HCEC 1CT (cell line): ENCODE measurements at places on chromosomes 1 and 21.

DNA sequence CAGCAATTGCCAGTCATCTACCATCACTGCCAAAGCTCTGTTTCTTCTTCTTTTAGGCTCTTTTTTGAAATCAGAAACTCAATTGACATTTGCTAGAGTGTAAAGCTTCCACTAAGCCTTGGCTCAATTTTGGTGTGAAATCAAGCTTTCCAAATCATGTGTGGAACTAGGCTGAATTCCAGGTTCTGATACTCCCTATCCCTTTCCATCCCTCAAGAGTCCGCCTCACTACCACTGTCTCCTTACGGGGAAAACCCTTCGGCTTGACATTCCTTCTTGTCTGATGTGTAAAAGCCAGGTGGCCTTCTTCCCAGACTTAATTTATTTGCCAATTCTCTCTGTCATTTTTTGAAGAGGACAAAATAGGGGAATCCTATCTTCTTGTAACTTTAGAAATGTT lies 47.2 kb upstream of the PRMT6 start:
- no peak for DNase-seq

DNA sequence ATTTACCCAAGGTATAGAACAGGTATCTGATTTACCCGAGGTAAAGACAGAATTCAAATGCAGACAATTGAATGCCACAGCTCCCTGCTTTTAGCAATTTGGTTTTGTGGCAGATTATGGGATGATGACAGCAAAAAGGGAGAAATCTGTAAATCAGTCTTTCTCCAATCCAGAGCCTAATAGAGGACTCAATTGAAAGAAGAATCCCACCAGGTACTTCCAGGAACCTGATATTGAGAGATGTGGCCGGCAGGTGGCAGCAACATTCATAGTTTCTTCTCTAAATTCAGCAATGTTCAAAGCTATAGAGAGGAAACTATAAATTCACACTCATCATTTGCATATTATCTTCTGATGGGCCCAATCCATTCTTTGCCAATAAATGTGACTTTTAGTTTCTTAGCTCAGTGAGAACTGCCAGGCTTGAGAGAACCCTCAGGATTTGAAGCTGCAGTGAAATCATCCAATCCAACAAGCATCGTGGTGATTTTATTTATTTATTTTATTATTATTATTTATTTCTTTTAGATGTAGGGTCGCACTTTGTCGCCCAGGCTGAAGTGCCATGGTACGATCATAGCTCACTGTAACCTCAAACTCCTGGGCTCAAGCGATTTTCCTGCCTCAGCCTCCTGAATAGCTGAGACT lies 9.8 kb upstream of the PHACTR4 start:
- DNase-seq, result peak; percentile 59

DNA sequence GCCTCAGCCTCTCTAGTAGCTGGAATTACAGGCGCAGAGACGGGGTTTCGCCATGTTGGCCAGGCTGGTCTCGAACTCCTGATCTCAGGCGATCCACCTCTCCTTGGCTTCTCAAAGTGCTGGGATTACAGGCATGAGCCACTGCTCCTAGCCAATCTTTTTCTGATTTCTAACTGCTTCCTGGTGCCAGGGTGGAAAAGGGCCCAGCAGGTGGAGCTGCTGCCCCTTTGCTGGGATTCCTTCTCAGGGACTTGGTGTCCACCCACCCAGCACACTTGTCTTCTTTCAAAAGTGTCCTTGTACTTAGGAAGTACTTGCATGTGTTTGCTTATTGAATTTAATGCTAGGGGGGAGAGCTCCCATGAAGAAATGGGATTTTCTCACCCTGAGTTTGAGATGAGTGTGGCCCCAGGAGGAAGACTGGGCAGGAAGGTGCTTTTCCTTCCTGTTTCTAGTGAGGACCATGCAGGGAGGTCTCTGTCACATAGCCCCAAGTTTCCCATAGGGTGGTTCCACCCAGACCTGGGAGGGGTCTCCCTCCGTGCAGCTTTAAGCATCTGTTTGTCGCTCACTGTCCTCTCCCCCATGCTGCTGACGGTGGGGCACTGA lies 14.2 kb downstream of the UTP11 start:
- peak; percentile 55 for DNase-seq

DNA sequence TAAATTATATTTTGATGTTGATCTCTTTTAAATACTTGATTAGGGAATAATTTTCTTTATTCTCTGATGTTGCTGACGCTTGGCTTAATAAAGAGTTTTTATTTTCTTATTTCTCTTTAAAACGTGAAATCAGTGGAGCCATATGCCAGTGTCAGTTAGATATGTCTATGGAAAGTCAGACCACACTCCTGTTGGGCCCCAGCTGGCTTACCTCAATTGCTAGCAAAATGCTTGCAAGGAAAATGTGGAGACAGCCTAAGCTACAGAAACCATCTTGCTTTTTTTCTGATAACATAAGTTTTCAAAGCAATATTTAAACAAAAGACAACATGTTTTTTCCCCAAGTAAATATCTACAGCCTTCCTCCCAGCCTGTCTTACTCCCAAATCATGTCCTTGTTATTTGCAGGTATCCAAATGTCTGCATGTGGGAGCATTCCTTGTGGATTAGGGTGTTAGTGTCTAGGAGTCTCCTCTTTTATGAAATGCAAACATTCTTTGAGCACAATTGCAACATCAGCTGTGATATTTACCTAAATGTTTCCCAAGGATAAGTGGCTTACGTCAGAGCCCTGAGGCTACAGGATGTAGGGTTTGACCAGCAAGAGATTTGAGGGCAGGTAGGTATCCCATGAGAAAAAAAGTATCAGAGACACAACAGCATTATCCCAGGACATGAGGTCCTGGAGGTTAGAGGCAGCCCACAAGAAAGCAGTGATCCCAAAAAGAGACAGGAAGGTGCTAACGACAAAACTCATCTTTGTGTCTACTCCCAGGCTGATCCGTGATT lies 117.2 kb upstream of the KCNJ15 start:
- DNase-seq, result no peak

DNA sequence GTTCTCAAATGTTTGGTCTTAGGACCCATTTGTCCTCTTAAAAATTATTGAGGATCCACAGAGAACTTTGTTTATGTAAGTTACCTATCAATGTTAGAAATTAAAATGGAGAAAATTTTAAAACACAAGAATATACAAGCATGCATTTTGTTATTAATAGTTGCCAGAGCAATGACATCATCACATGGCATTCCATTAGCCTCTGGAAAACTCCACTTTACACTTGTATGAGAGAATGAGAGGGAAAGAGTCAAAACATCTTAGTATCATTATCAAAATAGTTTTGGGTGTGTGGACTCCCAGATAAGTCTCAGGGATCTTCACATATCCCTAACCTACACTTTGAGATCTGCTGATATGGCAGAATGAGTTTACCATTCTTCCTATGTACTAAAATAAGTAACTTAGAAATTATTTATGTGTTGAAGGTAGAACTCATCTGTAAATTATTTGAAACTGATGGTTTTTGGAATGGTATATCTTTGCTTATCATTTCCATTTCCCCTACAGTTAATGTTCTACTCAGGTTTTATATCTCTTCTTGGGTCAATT lies 48.8 kb downstream of the RNF220 start:
- DNase-seq, result no peak

- no peak for DNase-seq
Measured at GRCh38 chr1:36675106-36675505, 192.4 kb upstream of the CSF3R start.

DNA sequence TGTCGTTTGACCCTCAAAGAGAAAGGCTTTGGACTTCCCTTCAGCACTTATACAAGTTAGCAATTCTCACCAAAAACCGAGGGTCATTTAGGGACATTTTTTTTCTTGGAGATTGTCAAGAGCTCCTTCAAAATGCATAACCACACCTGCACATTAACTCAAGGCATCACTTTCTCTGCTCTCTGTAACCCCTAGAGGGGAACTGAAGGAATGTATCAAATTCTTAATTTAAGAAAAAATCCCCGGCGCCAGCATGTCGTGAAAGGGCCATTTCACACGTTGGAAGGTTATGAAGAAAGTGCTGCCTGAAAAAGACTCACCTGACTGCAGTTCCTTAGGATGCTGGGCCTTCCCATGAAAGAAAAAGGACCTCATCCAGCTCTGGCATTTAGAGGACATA lies 131.6 kb upstream of the ZC3H12A start:
- DNase-seq, result no peak

DNA sequence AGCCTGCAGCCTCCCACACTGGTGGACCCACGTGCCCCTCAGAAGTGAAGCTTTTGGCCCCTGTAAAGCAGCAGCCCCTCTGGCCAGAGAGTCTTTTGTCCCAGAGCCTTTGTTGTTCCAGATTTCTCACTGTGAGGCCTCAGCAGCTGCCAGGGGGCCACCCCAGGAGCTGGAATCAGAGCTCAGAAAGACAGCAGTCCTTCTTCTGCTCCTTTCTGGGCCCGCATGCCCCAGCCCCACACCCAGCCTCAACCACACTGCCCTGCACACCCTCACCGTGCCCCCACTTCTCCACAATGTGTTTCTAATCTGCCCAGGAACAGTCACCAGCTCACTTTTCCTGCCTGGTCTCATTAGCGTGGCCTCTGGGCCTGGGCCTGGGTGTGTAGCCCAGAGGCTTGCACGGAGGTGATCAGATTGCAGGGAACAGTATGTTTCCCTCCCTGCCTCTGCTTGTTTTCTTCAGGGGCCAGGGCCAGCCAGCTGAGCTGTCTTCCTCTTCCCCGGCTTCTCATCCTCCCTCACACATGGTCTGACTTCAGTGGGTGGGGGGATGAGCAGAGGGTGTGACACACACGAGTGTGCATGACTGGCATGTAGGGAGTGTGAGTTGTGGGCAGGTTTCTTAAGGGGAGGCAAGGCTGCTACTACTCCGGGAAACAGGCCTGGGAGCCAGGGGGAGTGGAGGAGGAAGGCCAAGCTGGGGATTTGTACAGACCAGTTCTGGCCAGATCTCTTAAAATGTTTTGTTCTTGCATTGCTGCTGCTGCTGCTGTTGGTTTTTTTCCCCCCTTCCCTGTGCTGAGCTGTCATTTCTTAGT lies 82.5 kb upstream of the ZNF648 start:
- peak; percentile 63 for DNase-seq

GRCh38 chr1:14263671-14264070 lies 334.8 kb upstream of the KAZN start:
- no peak for DNase-seq

GRCh38 chr1:85579622-85580021 lies 939 bp upstream of the CCN1 start:
- DNase-seq, result peak; percentile 87

DNA sequence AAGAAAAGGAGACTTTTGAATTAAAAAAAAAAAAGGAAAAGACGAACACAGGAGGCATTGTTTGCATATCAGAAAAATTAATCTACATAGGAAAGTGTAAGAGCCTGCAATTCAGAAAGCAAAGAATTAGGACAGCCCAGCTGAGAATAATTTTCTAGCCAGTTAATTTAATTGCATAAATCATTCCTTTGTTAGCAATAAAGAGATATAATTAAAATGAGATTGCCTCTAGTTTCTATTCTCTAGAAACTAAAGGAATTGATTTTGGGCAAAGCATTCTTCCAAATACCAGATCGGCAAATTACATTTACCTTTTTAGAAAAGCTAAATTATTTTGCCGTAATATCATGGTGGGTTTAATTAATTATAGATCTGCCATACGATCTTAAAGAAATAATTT lies 46.0 kb downstream of the NUF2 start:
- DNase-seq, result no peak

- DNase-seq, result peak; percentile 69
Measured at GRCh38 chr21:16046656-16047330, 317.0 kb downstream of the USP25 start.

DNA sequence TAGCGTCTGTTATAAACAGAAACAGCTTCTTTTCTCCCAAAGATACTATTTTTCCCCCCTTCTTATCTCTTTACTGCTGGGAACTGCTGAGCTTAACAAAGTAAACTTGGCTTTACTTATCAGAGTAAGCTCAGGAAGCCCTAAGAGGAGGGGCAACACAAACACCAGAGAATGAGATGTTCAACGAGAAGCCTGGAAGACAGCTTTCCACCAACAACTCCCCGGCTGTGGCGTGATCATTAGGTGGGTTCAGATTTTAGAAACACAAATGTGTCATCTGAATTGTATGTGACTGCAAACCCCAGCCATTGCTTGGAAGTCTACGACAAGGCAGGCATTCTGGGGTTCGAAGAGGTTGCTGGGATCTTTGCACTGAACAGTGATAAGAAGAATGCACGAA lies 181.2 kb upstream of the ESRRG start:
- no peak for DNase-seq

DNA sequence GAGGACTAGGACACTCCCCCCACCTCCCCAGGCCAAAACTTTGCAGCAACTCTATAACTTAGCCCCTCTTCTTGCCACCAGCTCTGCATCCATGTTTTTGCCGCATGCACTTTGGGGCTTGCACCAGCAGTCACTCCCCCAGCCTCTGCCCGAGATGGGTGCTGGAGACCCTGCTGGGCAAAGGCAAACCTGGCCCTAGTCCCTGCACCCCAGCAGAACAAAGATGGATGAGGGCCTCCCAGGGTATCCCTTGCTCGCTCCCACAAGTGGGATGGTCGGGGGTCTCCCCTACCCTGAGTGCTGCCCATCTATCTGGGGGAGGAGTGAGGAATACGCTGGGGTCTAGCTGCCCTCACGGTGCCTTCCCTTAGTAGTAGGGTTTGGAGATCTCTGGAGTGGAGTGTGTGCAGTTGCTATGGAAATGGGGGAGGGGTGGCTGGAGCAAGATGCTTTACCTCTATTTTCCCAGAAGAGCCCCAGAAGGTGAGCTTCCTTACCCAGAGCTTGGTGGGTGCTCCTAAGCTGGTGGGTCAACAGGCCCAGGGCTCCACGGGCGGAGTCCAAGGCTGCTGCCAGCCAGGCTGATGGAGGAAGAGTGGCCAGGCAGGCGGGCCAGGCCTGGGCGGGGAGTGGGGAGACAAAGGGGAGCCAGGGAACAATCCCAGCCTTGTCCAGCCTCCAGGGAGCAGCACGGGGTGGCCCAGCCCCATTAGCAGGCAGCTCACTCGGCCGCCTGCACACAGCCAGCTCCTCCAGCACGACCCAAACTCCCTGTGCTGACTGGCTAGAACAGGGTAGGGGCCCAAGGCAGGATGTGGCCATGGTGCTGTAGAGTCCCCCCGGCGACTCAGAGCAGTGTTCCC lies at the start of gene PAQR6:
PAQR6 (minus strand) TSS at position 597 of the 863 bp plus-strand sequence. CDS start 1,325 bp downstream, outside the sequence.
- DNase-seq, result no peak

DNA sequence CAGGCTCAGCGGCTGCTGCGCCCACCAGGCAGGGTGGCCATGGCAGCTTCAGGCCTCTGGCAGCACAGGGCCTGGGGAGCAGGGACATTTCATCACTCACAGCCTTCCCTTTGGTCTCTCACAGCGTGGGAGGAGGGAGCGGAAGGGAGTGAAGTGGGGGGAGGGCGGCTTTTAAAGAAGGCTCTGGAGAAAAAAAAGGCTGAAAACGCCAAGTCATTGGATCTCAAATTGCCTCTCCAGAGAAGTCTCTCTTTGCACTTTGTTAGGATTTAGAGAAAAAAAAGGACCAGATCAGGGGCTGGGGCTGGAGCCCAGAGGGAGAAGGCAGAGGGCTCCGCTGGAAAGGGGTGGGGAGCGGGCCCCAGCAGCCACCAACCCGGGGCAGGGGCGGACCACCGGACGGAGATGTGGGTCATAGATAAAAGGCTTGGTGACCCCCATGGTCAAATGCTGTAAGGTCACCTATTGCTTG lies 209.9 kb downstream of the GRIK3 start:
- DNase-seq, result no peak

DNA sequence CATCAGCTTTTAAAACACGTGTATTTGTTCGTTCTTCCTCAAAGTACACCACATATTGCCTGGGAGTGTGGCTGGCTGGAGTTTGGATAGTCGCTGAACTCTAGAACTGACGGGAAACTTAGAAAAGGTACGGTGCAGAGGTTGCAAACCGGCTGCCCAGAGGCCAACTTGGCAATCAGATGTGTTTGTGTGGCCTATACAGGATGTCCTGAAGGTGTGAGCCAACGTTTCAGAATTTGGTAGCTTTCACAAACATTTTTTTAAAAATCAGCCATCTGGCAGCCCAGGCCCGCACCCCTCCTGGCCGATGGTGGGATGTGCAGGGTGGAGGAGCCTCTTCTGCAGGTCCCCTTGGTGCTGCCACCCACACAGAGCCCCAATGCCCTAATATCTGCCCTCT lies 73.6 kb upstream of the SLC25A33 start:
- no peak for DNase-seq
